ENCODE measurements at places on chromosomes 12 and 14.

DNA sequence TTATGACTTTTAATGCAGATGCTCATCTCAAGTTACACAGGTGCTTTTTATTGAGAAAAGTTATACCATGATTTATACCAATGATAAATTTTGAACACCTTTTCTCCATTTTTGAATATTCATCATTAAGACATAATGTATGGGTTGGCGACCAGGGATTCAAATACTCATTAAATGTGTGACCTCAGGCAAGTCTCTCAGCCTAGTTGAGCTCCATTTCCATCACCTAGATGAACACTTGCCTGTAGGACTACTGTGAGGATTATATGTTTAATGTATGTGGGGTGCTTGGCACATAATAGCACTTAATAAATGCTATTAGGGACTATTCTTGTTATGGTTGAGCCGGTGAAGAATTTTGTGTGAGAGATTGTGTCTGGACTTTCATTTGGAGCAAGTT is 228.6 kb downstream of the CHST11 start:
- DNase-seq, result no peak

DNA sequence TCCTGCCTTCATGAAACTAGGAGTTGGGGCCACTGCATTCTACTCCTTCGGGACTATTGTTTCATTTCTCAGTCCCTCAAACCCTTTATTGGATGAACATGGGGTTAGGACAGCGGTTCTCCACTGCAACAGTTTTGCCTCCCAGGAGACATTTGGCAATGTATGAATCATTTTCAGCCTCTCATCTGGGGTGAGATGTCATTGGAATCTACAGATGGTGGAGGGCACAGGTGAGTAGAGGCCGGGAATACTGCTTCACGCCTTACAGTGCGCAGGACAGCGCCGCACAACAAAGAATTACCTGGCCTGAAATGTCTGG is 649 bp upstream of the GNPNAT1 start:
- DNase-seq, result no peak

DNA sequence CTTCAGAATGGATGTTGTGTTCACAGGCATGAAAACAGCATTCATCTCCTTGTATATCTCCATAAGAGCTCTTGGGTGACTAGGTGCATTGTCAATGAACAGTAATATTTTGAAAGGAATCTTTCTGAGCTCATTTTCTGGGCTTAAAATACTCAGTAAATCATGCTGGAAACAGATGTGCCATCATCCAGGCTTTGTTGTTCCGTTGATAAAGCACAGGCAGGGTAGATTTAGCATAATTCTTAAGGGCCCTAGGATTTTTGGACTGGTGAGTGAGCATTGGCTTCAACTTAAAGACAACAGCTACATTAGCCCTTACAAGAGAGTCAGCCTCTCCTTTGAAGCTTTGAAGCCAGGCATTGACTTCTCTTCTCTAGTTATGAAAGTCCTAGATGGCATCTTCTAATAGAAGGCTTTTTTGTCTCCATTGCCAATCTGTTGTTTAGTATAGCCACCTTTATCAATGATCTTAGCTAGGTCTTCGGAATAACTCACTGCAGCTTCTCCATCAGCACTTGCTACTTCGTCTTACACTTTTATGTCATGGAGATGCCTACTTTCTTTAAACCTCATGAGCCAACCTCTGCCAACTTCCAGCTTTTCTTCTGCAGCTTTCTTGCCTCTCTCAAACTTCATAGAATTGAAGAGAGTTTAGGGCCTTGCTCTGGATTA is 79.6 kb upstream of the PSMA6 start:
- DNase-seq, result no peak

DNA sequence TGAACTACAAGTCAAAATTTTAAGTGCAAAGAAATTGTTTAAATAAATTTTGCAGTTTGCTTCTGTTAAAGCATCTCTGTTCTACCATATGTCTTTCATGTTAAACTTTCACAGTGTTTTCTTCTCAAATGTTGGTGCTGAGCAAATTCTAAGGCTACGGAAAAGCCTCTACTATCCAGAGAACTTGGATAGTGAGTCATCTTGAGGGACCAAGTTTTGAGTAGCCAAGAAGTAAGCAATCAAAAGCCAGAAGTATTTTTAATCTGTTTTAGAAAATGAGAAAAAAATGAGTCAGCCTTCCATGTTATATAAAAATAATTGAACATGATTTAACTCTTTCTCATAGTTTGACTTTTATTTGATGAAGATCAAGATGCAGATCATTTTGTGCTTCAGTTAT is 3.3 kb downstream of the BRMS1L start:
- no peak for DNase-seq

DNA sequence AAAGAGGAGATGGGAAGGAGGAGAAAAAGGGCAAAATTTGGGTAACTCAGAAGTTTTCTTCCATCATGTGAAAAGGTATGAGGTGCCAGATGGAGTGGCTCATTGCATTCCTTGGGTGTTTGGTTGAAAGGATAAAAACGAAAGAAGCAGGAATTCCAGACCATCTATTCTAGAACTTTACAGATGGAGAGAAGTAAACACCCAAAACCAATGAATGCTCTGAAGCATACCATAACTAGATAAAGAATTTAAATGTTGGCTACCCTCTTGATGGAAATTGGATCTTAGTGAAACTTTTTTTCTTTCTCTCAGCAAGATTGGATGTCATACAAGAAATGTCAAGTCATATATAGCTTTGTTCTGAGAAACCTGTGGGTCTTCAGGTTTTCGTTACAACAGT is 175.6 kb upstream of the FAR2 start:
- no peak for DNase-seq

GRCh38 chr12:77592836-77593235 is 237.9 kb upstream of the NAV3 start:
- DNase-seq, result no peak

- DNase-seq, result no peak
These were observed 328.0 kb downstream of the NRXN3 start for GRCh38 chr14:78498062-78498595.

GRCh38 chr12:79143803-79144202 is 279.2 kb downstream of the SYT1 start:
- no peak for DNase-seq

DNA sequence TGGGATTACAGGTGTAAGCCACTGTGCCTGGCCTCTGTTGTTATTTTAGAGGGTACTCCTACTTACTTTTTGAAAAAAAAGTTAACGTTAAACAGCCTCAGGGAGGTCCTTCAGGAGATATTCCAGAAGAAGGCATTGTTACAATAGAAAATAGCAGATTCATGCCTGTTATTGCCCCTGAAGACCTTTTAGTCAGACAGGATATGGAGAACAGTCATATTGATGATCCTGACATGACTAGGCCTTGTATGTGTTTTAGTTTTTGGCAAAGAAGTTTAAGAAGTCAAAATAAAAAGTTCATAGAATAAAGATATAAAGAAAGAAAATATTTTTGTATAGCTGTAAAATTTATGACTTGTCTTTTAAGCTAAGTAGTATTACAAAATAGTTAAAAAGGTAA is 45.3 kb downstream of the WASHC3 start:
- DNase-seq, result no peak

DNA sequence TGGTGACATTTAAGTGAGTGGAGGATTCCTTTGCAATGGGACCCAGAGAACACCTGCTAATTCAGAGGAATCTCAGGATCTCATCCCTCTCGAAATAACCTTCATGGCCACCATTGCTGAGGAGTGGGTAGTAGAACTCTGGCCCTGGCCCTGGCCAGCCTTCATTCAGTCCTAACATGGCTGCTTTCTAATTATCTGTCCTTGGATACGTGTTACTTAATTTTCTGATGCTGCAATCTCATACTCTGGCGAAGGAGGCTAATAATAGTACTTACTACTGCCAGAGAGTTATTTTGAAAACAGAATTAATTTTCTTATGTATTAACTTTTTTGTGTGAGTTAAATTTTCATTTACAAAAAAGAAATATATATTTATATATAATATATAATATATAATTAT is 12.1 kb upstream of the COX6A1 start:
- DNase-seq, result no peak

DNA sequence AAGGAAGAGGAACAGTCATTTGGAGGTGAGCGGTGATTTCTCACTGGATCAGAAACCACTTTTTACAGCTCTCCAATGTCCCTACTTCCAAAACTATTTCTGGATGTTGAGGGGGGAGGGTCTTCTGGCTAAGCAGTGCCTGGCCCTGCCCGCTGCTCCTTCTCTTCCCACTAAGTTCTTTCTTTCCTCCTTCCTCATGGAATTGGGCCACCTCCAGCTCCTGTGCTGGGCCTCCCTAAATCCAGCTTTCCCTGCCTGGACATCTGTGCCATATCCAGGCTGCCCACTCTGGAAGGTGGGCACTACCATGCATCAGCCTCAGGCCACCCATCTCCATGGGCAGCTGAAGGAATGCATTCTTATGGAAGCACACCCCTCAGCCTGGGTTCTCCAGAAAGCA is 11.5 kb downstream of the DHRS2 start:
- no peak for DNase-seq

DNA sequence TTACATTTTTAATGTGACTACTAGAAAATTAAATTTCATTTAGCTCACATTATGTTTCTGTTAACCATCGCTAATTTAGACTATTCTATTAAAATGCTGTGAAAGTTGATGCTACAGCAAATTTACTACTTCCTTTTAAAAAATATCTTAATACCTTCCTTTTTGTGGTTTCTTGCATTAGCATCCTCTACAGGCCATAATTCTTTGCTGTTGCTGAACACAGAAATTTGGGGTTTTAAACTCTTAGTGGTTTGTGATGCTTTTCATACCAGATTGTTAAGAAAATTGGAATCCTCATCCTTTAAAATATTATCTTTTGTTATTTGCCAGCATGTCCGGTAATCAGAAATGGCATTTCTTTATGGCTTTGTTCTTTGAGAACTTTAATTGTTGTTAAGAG is 18.1 kb downstream of the WNK1 start:
- DNase-seq, result no peak

DNA sequence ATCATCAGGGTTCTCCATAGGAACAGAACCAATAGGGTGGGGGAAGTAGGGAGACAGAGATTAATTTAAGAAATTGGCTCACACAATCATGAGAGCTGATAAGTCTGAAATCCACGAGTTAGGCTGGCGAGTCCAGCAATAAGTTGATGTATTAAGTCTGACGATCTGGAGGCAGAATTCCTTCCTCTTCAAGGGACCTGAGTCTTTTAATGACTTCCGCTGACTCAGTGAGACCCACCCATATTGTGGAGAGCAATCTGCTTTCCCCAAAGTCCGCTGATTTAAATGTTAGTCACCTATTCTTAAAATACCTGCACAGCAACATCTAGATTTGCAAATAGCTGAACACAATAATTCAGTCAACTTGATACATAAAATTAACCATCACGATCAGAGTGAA is 97.8 kb downstream of the SPTSSA start:
- no peak for DNase-seq

GRCh38 chr12:27861428-27862167 is 81.6 kb upstream of the MANSC4 start:
- no peak for DNase-seq

- no peak for DNase-seq
These were observed 103.5 kb downstream of the FGD4 start for GRCh38 chr12:32502693-32503502.

DNA sequence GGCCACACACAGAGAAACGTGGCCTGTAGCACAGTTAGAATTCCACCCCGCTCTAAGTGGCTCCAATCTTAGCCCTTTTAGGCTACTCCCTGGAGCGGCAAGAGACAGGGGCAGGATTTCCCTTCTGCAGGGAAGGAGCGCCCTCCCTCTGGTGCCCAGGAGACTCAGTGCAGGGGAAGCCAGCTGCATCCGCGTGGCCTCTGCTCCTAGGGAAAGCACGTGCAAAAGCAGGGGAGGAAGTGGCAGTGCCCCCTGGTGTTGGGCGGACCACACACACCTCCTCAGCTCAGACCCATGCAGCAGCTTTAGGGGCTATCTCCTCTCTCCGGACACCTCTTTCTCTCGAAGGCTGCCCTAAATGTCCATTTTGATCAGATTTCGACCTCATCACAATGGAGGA is 50.0 kb downstream of the SPRING1 start:
- no peak for DNase-seq

DNA sequence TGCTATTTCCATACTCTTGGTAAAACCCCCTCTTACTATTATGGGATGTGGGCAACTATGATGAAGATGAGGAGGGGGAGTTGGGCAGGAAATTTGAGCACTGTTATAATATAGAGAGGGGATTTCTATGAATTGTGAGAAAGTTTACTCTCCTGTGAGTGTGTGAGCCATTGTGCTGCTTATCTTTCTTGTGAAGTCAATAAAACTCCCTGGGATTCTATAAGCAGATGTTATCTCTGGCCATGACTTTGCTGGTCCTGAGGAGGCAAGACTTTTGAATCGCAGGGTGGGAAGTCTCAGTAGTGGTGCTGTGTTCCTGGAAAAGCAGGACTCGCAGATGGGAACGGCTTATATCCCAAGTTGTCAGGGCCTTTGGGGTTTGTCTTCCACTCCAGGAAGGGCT is 62.2 kb downstream of the EMP1 start:
- DNase-seq, result no peak

All from fibroblast of skin of left biceps (primary cell).